Mesothelial cell of epicardium (in vitro differentiated cells): ENCODE measurements at places on chromosomes 12 and 14. TPM values are rescaled to one million over a fixed set of nuclear protein-coding genes. Genes with fewer than 3 reads are reported as not detected.

GALNT6 gene
- 12.8 to 14.3 TPM (median 13.8 TPM) in 3 replicates for total RNA-seq

E2F7 gene
- 6.9 to 8.2 TPM (median 7.7 TPM) in 3 replicates for total RNA-seq

LYZ gene
- total RNA-seq = 0.34 to 0.60 TPM (median 0.47 TPM) in 3 replicates

ALDH2 gene
- 41.6 to 45.8 TPM (median 41.7 TPM) in 3 replicates for total RNA-seq

RILPL1 gene
- 40.9 to 49.5 TPM (median 45.4 TPM) in 3 replicates for total RNA-seq
